ENCODE measurements at places on chromosomes 11 and 22.

- DNase-seq = no peak
Measured at GRCh38 chr22:40553014-40553554, 83.4 kb downstream of the MRTFA start.

DNA sequence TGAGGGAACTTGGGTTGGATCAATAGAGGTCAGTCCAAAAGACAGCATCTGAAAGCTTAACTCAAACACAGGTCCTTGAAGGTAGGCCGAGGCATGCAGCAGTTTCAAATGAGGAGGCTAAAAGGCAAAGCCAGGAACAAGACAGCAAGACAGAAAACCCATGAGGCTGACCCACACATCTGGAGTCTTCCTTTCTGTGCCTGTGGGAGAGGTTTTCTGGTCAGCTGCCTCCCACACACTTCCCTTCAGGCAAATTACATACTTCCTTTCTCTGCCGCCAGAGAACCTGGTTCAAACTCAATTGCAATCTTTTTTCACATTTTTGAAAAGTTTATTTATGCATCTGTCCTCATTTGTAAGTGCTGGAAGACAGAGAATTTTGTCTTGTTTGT lies 29.8 kb upstream of the CRTAM start:
- no peak for DNase-seq

DNA sequence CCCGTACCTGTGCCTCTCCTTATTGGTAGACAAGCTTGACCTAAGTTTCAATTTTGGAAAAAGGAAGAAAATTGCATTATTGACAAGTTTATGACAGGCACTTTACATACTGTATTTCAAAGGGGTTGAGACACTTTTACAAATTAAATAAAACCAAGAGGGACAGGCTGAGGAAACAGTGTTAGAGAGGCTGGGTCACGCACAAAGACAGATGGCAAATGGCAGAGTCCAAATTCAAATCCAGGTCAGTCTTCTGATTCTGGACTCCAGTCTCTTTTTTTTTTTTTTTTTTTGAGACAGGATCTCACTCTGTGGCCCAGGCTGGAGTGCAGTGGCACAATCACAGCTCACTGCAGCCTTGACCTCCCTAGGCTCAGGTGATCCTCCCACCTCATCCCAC lies 10.1 kb downstream of the TRIM66 start:
- no peak for DNase-seq

DNA sequence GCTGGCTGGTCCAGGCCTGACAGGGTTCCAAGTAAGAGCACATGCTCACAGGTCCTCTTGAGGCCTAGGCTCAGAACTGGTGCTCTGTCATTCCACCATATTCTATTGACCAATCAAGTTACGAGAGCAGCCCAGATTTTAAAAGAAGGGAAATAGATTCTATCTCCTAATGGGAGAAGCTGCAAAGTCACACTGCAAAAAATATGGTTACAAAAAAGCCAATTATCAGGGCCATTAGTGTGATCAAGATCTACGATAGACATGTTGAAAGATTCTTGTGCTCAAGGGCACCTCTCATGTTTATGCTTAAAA lies 96.1 kb downstream of the CD44 start:
- no peak for DNase-seq

DNA sequence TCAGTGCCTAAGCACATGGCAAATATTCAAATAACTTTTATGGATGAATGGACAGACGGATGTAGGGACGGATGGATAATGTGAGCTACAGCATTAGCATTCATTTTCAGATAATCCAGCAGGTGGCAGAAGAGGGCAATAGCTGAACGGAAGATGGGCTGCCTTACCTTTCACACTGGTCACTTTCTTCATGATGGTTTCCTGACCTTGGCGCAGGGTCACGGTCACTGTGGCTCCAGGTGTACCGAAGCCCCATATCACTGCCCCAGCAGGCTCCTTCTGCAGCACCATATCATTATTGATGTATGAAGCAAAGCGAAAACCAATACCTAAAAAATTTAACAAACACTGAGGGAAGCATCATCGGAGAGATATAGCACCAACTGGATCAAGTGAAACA lies 4.3 kb downstream of the SIAE start:
- DNase-seq = no peak

DNA sequence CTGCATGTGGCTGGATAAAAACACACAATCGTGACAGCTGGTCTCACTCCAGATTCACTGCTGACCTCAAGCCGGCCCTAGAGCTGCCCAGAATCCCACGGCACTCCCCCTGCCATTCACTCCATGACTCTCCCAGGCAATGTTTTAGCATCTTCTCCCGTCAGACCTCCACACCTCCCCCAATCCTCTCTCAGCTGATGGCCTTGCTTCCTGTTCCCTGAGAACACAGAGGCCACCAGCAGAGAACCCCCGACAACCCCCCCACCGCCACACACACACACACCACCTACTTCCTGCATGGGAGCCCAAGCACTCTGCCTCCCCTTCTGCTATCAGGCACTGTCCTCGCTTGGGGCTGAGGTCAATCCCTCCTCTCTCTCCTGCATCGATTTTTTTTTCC lies 9.3 kb downstream of the TNKS1BP1 start:
- DNase-seq = no peak

GRCh38 chr11:27429761-27430393 lies 42.7 kb downstream of the LGR4 start:
- peak; percentile 11 for DNase-seq

GRCh38 chr22:37203354-37204044 lies 8.8 kb downstream of the SSTR3 start:
- no peak for DNase-seq

DNA sequence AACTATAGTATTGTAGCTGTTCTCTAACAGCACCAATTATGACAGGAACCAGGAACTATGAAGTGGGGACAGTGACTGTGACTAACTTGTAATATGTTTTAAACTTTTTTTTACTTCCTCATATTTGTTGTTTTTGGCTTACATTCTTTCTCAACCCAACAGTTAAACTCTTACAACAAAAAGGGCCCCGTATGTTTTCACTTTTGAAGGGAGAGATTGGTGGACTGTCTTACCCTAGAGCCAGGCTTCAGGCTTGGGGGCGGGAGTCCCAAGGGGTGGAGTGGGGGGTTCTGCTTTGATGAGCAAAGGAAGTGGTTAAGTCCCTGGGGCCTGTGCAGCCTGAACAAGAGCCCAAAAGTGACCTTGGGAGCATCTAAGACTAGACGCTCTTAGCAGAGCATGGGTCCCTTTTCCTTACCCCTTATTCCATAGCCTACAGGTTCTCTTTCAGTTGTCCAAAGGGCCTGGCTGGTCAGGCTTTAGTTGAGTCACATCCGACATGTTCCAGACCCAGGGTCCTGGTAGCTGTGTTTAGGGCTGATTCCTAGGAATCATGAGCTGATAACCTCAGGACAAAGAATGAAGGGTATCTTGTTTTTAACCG lies 38.8 kb downstream of the STIM1 start:
- DNase-seq = no peak

DNA sequence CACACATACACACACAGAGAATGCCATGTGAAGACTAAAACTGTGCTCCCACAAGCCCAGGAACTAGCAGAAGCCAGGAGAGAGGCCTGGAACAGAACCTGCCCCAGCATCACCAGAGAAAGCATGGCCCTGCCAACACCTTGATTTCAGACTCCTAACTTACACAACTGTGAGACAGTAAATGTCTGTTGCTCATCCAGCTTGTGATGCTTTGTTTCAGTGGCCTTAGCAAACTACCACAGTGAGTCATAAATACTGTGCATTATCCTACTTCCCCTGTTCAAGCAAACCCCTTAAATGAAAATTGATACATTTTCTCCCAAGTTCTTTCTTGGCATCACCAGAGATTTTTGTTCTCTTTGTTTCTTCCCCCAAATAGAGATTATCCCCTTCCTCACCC lies 1539.4 kb upstream of the TENM4 start:
- no peak for DNase-seq
